Activated CD4-positive, alpha-beta memory T cell treated with anti-CD3 and anti-CD28 coated beads for 36 hours (primary cell): ENCODE measurements at places on chromosomes 3 and 15. TPM values are rescaled to one million over a fixed set of nuclear protein-coding genes. Genes with fewer than 3 reads are reported as not detected.

DNA sequence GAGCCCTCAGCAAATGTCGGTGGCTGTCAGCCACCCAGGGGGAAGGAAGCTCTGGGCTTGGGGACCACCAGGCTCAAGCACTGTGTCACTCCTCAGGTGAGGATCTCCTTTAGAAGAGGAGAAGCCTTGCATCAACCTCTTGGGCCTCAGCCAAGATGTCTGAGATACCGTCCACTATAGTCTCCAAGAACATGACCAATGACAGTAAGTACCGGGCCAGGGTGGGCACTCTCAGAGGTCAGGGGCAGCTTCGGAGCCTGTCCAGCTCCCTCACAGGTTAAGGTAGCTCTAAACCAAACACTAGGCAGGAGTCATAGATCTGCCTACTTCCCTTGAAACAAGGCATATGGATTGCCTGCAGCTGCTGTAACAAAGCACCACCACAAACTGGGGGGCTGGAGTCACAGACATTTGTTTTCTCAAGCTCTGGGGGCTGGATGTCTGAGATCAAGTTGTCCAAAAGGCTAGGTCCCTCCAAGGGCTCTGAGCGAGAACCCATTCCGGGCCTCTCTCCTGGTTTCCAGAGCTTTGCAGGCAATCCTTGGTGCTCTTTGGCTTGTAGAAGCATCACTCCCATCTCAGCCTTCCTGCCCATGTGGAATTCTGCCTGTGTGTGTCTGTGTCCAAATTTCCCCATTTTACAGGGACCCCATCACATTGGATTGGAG lies 1.3 kb downstream of the CFAP100 start:
- no peak overlapping the region for H3K27ac ChIP-seq
- H3K36me3 ChIP-seq = no peaks in the 10 kb centered on the region
- peaks cover 35% of the 10 kb centered on the region for H3K27me3 ChIP-seq
- H3K4me1 ChIP-seq = no peaks in the 10 kb centered on the region

DNA sequence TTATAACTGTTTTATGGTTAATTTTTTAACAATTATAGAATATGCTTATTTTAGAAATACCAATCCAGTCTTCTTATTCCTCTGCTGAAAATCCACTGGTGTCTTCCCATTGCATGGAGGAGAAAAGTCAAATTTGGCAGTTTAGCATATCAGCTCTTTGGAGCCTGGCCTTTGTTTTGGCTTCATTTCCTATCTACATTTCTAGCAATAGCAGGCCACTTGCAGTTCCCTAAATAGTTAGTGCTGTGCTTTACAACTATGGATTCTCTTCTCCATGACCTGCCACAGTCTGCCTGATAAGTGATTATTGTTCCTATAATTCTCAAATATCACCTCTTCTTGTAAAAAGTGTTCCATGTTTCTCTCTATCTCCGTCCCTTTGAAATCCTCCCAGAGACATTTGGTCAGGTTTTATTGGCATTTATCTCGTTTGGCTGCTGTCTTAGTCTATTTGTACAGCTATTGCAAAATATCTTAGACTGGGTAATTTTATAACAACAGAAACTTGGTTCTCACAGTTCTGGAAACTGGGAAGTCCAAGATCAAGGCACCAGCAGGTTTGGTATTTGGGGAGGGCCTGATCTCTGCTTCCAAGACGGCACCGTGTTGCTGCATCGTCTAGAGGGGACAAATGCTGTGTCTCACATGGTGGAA lies 8.2 kb upstream of the SEC22A start:
- DNase-seq = no peak
- H3K27ac ChIP-seq = no peak overlapping the region
- peaks cover 2% of the 10 kb centered on the region for H3K36me3 ChIP-seq
- H3K4me1 ChIP-seq = no peaks in the 10 kb centered on the region

GRCh38 chr3:129758306-129758705 lies 135.2 kb downstream of the TMCC1 start:
- no peaks in the 10 kb centered on the region for H3K27me3 ChIP-seq
- H3K36me3 ChIP-seq = peaks cover 13% of the 10 kb centered on the region
- H3K27ac ChIP-seq = no peak overlapping the region
- no peak for DNase-seq
- no peak overlapping the region for H3K4me3 ChIP-seq

GRCh38 chr3:69729147-69729919 lies 9.9 kb upstream of the MITF start:
- no peaks in the 10 kb centered on the region for H3K36me3 ChIP-seq
- DNase-seq = no peak
- no peaks in the 10 kb centered on the region for H3K4me1 ChIP-seq
- no peak overlapping the region for H3K27ac ChIP-seq
- no peaks in the 10 kb centered on the region for H3K27me3 ChIP-seq
- no peak overlapping the region for H3K4me3 ChIP-seq

DNA sequence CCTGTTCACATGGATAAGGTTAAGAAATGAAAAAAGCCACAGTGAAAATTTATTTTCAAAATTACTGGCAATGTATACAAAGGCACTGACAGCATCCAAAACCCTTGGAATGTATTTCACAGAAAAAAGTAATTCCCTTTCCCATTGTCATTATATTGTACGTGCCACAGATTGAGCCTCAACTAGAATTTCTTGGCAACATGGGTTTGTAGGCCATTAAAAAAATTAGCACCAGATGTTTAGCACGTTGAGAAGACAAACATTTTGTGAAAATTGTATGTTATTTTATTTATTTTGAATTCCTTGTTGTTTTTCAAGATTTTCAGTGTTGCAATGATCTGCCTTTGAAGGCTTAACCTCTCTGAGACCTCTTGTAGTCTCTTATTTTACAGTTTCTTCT lies 76.3 kb upstream of the EPHB3 start:
- H3K4me1 ChIP-seq = no peaks in the 10 kb centered on the region
- no peak overlapping the region for H3K4me3 ChIP-seq
- H3K27ac ChIP-seq = no peak overlapping the region

DNA sequence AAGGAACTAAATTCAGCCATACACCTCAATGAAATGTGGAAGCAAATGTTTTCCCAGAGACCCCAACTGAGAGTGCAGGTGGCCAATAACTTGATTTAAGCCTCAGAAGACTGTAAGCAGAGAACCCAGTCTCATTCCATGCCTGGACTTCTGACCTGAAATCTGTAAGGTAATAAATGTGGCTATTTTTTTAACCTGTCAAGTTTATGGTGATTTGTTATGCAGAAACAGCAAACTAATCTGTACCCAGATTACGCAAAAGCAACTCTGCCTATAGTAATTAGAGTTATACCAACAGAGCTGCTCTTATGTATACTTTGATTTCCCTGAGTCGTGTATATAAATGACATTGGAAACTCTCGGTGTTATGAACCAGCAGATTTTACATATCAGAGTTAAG lies 534.0 kb upstream of the NAALADL2 start:
- H3K4me1 ChIP-seq = no peaks in the 10 kb centered on the region
- H3K4me3 ChIP-seq = no peak overlapping the region
- H3K27me3 ChIP-seq = no peaks in the 10 kb centered on the region
- H3K36me3 ChIP-seq = no peaks in the 10 kb centered on the region
- no peak for DNase-seq

MESP2 gene
- not detected for total RNA-seq
